Activated CD8-positive, alpha-beta memory T cell treated with anti-CD3 and anti-CD28 coated beads, Interleukin-2, amount 10 ng/mL, durations not matched to agents 7 days and 5 days (primary cell): ENCODE measurements at places on chromosomes 12 and 14.

GRCh38 chr12:15304296-15304695, 18.0 kb upstream of the PTPRO start:
- no peak for DNase-seq

- DNase-seq, result no peak
Measured at GRCh38 chr12:115203701-115204100, 519.7 kb upstream of the TBX3 start.

GRCh38 chr14:68539241-68539737, 253.6 kb downstream of the ZFP36L1 start:
- no peak for DNase-seq

DNA sequence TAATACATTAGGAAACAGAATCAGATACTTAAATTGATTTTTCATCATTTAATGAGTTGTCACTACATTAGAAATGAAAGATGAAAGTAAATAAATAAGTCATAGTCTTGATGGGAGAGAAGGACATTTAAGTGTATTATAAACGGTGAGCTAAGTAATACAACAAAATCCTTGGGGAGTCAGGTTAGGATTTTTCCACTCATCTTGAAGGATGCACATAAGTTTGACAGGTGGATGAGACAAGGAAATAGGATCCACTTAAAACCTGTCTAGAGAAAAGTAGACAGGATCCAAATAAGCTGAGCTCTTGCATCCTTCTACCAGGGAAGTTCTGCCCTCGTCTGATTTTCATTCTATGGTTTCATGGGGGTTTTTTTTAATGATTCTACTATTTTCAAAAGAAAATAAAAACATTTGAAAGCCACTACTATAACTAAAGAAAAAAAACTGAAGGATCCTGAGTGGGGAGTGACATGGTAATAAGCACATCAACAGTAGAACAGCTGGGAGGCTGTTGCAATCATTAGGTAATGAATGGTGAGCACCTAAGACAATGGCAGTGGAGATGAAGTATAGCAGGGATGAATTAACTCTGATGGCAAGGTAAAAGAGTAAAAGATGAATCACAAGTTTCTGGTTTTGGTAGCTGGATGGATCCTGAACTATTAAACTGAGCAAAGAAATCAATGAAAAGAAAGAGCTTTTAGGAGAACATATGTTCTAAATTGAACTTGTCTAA, 17.0 kb downstream of the CEP128 start:
- DNase-seq, result no peak
